ENCODE measurements at places on chromosomes 7 and 10. TPM values are rescaled to one million over a fixed set of nuclear protein-coding genes. Genes with fewer than 3 reads are reported as not detected.

- no peak overlapping the region for H3K27ac ChIP-seq
- no peak overlapping the region for H3K4me3 ChIP-seq
- H3K36me3 ChIP-seq: no peaks in the 10 kb centered on the region
- DNase-seq: no peak
These were observed 7.9 kb downstream of the PRSS58 start for GRCh38 chr7:142249918-142250317.

GRCh38 chr7:46969303-46970130 is 612.4 kb downstream of the TNS3 start:
- no peak for DNase-seq
- no peak overlapping the region for H3K27ac ChIP-seq
- no peaks in the 10 kb centered on the region for H3K27me3 ChIP-seq
- H3K4me1 ChIP-seq: no peaks in the 10 kb centered on the region

DNA sequence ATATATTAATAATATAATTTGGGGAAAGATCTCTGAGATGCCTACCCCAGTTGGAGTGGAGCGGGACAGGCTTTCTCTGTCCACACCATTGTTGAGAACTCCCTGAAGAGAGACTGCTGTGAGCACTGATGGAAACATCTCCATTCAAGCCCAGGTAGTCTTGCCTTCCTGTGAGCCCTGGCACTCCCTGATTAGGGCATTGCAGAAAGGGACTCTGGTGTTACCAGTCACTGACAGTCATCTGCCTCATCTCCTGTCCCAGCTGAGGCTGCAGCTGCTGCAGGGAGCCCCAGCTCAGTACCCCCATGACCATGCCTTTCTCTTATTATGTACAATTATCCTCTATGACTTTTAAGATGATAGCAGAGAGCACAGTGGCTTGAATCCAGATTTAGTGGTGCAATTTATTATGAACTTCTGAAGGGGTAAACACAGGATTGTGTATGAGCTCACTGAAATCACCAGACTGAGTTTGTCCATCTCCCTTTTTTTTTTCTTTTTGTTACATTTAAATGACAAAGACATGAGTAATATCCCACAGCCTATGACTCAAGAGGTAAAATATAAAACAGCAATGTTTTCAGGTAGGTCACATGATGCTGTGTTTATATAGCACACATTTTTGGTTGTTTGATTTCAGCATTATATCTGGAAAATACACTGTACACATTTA is 236.9 kb downstream of the SLC25A13 start:
- no peaks in the 10 kb centered on the region for H3K36me3 ChIP-seq
- no peaks in the 10 kb centered on the region for H3K4me1 ChIP-seq
- no peak overlapping the region for H3K27ac ChIP-seq
- 0 out of 2 replicates have a peak, but pooled peaks cover 3% of the 10 kb centered on the region for H3K27me3 ChIP-seq
- DNase-seq: no peak

- no peak overlapping the region for H3K27ac ChIP-seq
- no peak overlapping the region for H3K4me3 ChIP-seq
- DNase-seq: no peak
- H3K36me3 ChIP-seq: no peaks in the 10 kb centered on the region
- H3K4me1 ChIP-seq: no peaks in the 10 kb centered on the region
These were observed 134.4 kb downstream of the ADRA2A start for GRCh38 chr10:111211241-111211640.

DNA sequence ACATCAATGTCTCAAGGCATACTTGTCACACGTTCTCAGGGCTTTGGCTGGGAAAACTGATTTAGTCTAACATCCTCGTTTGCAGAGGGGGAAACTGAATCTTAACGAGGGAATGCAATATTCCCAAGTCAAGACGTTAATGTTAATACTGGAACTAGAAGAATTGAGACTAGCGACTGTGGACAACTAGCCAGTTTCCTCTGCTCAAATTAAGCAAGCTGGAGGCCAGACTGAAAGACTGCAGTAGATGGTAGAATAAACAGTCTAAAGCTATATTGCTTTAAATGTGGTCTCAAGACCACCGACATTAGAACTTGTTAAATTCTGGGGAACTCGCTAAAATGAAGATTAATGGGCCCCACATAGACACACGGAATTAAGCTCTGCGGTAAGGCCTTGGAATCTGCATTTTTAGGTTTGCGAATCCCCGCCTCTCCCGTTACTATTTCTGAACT is 639 bp upstream of the TFAM start:
- H3K36me3 ChIP-seq: peaks cover 33% of the 10 kb centered on the region
- no peaks in the 10 kb centered on the region for H3K27me3 ChIP-seq
- no peak for DNase-seq
- H3K4me1 ChIP-seq: peaks cover 18% of the 10 kb centered on the region
- H3K27ac ChIP-seq: peak overlapping the region; percentile 85
- peak overlapping the region; percentile 86 for H3K4me3 ChIP-seq

GRCh38 chr10:44415121-44415520 is 30.2 kb upstream of the CXCL12 start:
- no peak overlapping the region for H3K27ac ChIP-seq
- peaks cover 14% of the 10 kb centered on the region for H3K27me3 ChIP-seq
- H3K4me1 ChIP-seq: no peaks in the 10 kb centered on the region
- H3K4me3 ChIP-seq: no peak overlapping the region
- DNase-seq: no peak
- H3K36me3 ChIP-seq: no peaks in the 10 kb centered on the region

- H3K36me3 ChIP-seq: no peaks in the 10 kb centered on the region
- H3K4me3 ChIP-seq: no peak overlapping the region
- H3K4me1 ChIP-seq: no peaks in the 10 kb centered on the region
- no peak overlapping the region for H3K27ac ChIP-seq
- peaks cover 16% of the 10 kb centered on the region for H3K27me3 ChIP-seq
These were observed 157.8 kb downstream of the SNX10 start for GRCh38 chr7:26449175-26450165.

DNA sequence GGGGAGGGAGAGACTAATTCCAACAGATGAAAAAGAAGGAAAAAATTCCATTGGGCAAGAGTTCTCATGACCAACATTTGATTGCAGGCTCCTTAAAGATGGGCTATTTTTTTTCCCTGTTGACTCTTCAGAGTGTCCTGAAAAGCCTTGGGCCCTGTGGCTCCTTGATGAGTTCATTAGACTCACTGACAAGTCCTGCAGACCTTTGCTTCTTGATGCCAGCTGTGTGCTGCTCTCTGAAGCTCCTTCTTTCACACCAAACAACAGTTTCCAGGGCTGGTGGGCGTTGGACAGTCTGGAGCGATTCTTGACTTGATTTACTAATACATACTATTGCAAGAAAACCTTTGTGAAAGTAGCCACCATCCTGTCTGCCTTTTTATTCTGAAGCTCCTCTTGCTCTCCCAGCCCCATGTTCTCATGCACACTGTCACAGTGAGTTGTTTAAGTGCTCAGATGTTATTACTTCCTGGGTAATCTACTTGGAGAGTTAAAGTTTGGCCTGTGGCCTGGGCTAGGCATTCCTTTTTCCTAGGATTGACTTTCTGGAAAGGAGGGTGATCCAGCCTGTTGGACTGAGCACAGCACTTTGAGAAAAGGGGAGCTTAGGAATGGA is 250.3 kb downstream of the PTEN start:
- no peak for DNase-seq
- no peak overlapping the region for H3K4me3 ChIP-seq

- H3K27me3 ChIP-seq: no peaks in the 10 kb centered on the region
- no peak overlapping the region for H3K27ac ChIP-seq
- H3K4me3 ChIP-seq: no peak overlapping the region
- peaks cover 6% of the 10 kb centered on the region for H3K36me3 ChIP-seq
- peaks cover 10% of the 10 kb centered on the region for H3K4me1 ChIP-seq
- no peak for DNase-seq
These were observed 70.5 kb downstream of the SFMBT2 start for GRCh38 chr10:7340179-7340874.

DNA sequence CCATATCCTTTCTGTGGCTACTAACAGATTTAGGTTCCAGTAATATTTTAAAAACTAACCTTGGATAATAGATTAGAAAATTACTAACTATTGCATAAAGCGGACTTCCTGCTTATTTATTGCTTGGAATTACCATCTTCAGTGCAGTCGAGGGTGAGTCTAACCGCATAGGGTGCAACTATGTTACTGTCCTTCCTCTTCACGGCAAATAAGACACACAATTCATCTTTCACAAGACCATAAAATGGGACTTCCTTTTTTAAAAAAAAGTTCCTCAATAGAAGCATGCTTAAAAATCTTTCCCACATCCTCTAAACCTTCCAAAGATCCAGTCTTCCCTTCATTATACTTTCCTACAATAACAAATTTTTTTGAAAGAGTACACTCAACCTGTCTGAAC is 2.1 kb downstream of the SLC25A40 start:
- peaks cover 48% of the 10 kb centered on the region for H3K36me3 ChIP-seq
- DNase-seq: no peak
- H3K4me1 ChIP-seq: peaks cover 7% of the 10 kb centered on the region

DNA sequence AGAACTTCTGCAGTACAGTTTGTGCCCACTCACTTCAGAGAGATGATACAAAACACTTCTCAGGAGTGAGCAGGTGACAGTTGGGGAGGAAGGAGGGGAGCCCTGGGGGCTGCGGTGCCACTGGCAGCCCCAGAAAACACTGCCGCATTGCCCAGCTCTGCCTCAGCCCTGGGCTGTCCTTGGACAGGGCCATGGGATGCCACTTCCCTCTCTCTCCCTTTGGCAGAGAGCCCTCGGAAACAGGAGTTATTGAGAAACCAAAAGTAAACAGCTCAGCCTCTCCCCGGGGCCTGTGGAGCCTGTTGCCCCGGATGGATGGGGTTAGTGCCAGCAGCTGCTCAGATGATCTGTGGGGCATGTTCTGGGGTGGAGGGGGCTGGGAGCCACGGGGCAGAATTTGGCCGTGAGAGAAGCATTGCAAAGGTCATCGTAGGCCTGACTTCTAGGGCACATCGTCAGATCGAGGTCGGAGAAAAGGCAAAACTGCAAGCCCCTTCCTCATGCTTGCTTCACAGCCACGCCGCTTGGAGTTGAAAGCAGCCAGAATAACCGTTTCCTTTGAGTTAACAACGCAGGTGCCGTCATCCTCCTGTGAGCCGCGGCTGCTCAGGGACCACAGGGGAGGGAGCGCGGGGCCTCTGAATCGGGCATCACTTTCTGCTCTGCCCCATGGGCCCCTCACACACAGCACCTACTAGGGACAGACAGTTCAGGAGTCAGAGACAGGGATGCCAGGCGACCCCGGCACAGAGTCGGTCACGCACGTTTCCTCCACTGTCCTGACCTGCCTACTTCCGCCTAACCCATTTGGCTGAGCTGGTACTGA is 256.4 kb downstream of the CAMK1D start:
- H3K27me3 ChIP-seq: peaks cover 24% of the 10 kb centered on the region
- H3K36me3 ChIP-seq: no peaks in the 10 kb centered on the region
- H3K27ac ChIP-seq: no peak overlapping the region
- no peaks in the 10 kb centered on the region for H3K4me1 ChIP-seq
- H3K4me3 ChIP-seq: no peak overlapping the region
- DNase-seq: no peak

GRCh38 chr10:112981553-112981952 is 31.5 kb downstream of the TCF7L2 start:
- H3K4me3 ChIP-seq: no peak overlapping the region
- no peak overlapping the region for H3K27ac ChIP-seq
- no peaks in the 10 kb centered on the region for H3K36me3 ChIP-seq
- DNase-seq: no peak
- H3K4me1 ChIP-seq: no peaks in the 10 kb centered on the region

GRCh38 chr10:21972584-21972983 is 30.9 kb downstream of the DNAJC1 start:
- H3K36me3 ChIP-seq: no peaks in the 10 kb centered on the region
- H3K4me3 ChIP-seq: no peak overlapping the region
- no peak overlapping the region for H3K27ac ChIP-seq
- H3K4me1 ChIP-seq: no peaks in the 10 kb centered on the region
- DNase-seq: no peak

GRCh38 chr7:55307123-55307916 is 57.8 kb upstream of the LANCL2 start:
- no peaks in the 10 kb centered on the region for H3K36me3 ChIP-seq
- no peak overlapping the region for H3K27ac ChIP-seq
- DNase-seq: no peak
- no peaks in the 10 kb centered on the region for H3K4me1 ChIP-seq

DNA sequence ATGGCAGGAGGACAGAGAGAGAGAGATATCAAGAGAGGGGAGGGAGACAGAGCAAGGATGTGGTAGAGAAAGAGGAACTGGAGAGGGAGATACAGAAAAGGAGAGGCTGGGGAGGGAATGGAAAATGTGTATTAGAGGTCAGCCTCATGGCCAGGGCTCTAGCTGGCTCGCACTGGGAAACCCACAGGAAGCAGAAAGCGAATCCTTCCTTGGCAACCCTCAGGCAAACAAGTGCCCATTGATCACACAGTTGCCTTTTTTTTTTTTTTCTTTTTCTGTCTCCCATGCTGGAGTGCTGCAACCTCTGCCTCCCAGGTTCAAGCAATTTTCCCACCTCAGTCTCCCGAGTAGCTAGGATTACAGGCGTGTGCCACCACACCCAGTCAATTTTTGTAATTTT is 391.2 kb downstream of the TYW1 start:
- H3K27ac ChIP-seq: no peak overlapping the region
- peaks cover 39% of the 10 kb centered on the region for H3K27me3 ChIP-seq
- H3K36me3 ChIP-seq: no peaks in the 10 kb centered on the region
- H3K4me3 ChIP-seq: no peak overlapping the region
- DNase-seq: no peak

- H3K27me3 ChIP-seq: no peaks in the 10 kb centered on the region
- no peak within 1 kb of the TSS for H3K27ac ChIP-seq
- DNase-seq: no peak
- peaks cover 15% of the 10 kb centered on the region for H3K36me3 ChIP-seq
- peaks cover 3% of the 10 kb centered on the region for H3K4me1 ChIP-seq
- no peak within 1 kb of the TSS for H3K4me3 ChIP-seq
These were observed at the start of gene SEC31B for GRCh38 chr10:100519311-100520051. Gene SEC31B, minus strand, starts transcription at chr10:100519861. Its CDS starts 2,909 bp downstream, at chr10:100516952.

DNA sequence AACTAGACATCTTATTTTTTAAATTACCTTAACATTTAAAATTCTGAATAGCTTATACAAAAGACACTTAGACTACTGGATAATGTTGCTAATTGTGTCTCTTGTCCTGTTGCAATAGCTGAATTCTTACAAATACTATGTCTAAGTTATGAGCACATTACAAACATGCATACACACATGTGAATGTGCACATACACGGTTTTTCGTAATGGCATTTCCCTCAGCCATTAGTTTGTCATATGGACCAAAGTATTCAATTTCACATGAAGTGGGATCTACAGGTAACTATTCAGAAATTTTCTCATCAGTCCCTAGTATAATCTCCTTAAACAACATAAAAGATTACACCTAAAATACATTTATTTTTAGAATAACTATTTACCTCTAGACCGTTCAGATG is 178.6 kb upstream of the BET1 start:
- H3K36me3 ChIP-seq: no peaks in the 10 kb centered on the region
- H3K27me3 ChIP-seq: no peaks in the 10 kb centered on the region
- no peak overlapping the region for H3K27ac ChIP-seq
- H3K4me3 ChIP-seq: no peak overlapping the region
- no peaks in the 10 kb centered on the region for H3K4me1 ChIP-seq
- DNase-seq: no peak

Gene EBLN1
- 0.95 TPM for total RNA-seq

Gene MYL10
- total RNA-seq: not detected

Gene CCDC136
- 26.5 TPM for total RNA-seq

Gene OR2A5
- not detected for total RNA-seq

Gene COA1
- 137 TPM for total RNA-seq

Gene TUBB8
- total RNA-seq: not detected

Data from K562 (cell line).